ENCODE measurements at places on chromosomes 7 and 10.

GRCh38 chr7:129443612-129444011 lies 9.4 kb downstream of the STRIP2 start:
- no peak for DNase-seq

- DNase-seq: no peak
Observed at GRCh38 chr10:62021128-62021665, 119.7 kb downstream of the ARID5B start.

GRCh38 chr10:50325449-50326171 lies 74.3 kb upstream of the ASAH2 start:
- DNase-seq: no peak

DNA sequence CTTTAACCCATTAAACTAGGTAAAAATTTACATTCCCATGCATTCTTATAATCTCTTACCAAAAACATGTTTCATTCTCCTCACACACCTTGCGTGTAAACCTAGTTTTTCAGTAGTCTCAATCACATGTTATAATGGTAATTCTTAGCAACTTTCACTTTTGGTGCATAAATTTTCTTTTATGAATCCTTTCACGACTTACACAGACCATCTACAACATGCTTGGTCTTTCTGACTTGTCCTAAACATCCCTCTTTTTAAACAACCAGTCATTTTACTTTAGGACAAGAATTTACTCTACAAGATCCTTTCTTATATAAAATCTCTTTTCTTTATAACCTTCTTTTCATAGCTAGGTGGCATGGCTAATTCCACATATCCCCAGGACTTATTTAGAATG lies 25.8 kb downstream of the FBXL13 start:
- DNase-seq: no peak

GRCh38 chr10:77898323-77899079 lies 28.1 kb downstream of the DLG5 start:
- no peak for DNase-seq

- no peak for DNase-seq
Observed at GRCh38 chr7:14125998-14126397, 136.5 kb upstream of the ETV1 start.

DNA sequence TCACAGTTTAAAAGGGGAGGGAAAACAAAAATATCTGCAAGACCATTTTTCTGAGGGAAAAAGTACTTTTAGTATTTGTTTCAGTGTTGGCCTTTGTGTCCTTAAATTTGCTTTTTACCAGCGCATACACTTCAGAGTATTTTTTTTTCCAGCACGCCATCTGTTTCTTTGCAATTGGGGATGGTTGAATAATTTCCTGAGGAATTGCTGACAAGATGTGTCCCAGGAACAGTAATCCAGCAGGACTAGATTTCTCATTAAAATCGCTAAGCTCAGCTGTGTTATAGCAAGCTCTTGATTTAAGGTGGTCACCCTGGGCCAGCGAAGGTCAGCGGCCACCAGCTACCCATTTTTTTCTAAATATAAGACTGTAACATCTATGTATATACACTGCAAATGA lies 156.9 kb upstream of the RHOBTB1 start:
- no peak for DNase-seq

DNA sequence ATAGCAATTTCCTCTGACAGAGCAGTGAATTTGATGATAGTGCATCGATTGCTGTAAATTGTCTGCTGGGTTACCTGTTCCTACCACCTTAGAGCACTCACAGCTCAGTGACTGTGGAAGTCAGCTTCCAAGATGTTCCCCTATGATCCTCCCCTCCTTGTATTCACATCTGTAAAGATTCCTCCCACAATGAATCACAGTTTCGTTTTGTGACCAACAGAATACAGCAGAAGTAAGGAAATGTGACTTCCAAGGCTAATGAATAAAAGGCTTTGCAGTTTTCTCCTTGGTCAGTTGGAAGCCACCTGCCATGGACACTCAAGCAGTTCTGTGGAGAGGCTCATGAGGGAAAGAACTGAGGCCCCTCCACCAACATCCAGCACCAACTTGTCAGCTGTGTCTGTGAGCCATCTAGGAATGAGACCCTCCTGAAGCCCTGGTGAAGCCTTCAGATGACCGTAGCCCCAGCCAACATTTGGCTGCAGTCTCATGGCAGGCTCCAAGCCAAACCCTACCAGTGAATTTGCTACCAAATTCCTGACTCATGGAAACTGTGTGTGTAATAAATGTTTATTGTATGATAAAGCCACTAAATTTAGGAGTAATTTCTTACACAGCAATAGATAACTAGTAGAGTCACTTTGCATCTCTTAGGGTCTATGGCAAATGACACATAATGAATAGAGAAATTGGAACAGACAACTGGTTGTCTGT lies 309.5 kb upstream of the NPVF start:
- no peak for DNase-seq

GRCh38 chr7:25012254-25012653 lies 32.3 kb upstream of the OSBPL3 start:
- no peak for DNase-seq

DNA sequence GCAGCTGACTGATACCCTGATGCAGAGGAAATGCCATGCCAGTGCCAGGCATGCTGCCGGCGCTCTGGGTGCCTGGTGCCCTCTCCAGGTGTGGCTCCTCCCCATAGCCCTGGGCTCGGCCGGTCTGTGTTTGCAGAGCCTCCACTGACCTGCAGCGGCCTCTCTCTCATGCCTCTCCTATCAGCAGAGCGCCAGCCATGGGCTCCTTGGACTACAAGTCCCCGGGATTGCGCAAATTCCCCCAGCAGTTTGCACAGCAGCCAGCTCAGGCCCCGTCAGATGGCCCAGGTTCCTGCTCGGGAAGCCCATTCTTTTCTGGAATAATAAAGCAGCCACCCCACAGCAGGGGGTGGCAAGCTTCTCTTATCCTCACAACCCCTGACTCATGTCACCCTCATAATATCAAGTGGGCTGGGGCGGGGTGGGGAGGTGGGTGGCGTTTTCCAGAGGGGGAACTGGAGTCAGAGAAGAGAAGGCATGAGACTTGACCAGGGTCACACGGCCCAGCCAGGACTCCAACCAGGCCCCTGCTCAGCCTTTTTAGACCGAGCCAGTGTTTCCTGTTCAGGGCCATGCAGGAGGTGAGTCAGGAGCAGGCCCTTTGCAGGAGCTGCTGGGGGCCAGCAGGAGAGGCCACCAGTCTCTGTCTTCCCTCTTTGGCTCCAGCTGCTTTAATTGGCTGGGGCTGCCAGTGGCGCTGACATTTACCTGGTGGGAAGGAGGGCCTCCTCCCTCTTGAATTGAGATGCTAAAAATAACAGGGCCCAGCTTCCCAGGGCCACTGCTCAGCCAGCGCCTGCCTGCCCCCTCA lies 58.6 kb downstream of the ZMIZ1 start:
- no peak for DNase-seq

DNA sequence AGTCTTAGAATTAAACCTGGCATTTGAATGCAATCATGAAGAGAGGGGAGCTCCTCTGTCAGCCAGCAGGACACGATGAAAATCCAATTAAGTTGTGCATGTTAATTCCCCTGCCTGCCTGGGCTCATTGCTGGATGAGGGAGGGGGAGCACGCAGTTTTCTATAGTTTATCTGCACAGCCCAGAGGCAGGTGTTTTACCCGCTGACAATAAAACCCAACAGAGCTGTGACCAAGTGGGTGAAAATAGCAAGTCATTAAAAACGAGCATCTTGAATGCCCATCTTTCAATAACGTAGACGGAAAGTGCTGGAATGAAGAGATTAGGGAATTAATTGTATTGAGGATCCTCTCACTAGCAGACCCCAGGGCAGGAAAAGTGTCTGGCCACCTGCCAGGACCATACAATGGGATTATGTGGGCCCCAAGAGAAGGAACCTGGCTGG lies 100.1 kb upstream of the FAM20C start:
- DNase-seq: no peak

DNA sequence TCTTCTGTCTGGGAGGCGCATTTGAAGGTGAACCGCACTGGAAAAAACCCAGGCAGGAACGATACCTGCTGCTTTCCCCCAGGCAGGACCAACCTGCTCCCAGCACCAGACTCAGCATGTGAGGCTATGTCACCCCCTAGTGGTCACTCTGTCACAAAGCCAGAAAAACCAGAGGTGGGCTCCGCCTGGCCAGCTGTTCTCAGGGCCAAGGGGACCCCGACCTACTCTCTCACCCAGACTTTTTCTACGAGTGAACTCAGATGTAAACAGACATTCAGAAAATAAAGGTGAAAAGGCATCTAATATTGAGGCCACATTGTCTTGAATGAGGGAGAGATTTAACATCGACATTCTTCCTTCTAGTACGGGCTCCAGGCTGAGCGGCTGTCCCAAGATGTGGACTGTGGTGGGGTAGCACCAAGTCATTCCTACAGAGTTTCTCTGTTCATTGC lies 117.3 kb downstream of the PRKAG2 start:
- no peak for DNase-seq

DNA sequence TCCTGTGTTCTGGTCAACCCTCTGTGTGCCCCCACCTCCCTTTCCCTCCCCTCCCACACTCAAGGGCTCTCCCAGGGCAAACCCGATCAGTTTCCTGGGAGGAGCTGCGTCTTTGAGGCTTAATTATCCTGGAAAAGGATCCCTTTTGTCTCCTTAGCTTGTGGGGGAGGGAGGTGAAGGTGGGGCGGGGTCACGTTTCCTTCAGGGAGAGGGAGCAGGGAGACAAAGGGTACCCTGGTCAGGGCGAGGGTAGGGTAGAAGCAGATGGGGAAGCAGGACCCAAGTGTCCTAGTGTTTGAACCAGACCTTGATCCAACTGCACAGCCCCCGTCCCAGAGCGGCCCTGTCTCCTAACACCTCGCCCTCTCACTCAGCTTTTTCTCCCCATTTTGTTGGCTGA lies 90.1 kb downstream of the HIF1AN start:
- no peak for DNase-seq

- no peak for DNase-seq
Observed at GRCh38 chr7:115097175-115097671, 175.3 kb downstream of the MDFIC start.

DNA sequence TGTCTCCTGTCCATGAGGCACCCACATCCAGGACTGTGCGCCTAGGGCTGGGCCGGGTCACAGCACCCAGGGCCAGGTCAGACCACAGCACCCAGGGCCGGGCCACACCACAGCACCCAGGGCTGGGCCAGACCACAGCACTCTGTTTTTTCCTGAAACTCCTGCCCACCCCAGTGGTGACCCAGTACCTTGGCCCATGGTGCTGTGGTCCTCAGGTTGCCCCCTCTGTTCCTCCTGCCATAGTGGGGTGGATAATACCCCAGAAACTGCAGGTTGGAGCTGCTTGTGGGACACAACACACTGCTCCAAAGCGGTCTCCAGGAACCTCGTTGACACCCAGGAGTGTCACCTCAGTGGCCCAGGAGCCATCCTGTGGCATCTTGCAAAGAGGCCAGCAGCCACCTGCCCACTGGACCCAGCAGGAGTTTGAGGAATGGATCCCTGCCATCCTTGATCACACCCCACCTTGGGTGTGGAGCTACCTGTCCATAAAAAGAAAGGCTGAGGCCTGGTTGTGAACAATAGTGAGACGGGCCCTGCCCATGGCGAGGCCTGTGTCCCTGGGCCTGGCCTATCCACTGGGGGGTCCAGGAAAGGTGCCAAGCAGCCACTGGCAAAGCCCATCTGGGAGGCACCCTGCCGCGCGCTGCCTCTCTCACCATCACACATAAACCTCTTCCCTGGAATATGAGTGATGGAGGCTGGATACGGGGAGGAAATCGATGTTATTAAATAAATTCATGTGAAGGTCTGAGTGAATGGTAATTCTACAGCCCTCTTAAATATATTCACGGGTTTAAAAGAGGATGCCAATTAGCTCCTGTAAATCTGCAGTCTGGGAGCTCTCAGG lies 89.0 kb downstream of the NKX6-2 start:
- DNase-seq: no peak

DNA sequence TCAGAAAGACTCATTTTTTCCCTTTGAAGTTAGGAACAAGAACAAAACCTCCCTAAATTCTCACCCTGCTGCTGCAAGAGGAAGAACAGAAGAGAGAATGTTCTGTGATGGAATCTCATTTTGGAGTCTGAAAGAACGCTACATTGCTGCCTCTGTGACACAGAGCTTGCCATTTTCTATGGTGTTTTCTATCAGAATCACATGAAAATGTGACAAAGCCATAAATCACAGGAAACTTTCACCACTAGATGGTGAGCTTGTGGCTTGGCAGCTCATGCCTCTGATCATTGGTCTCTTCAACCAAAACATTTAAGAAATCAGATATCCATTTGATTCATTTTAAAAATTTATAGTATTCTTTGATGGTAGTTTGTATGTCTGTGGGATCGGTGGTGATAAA lies 82.9 kb downstream of the CADPS2 start:
- no peak for DNase-seq

- DNase-seq: no peak
Observed at GRCh38 chr10:4456776-4457175, 369.2 kb upstream of the AKR1E2 start.

GRCh38 chr7:15922002-15922401 lies 235.5 kb upstream of the MEOX2 start:
- no peak for DNase-seq

DNA sequence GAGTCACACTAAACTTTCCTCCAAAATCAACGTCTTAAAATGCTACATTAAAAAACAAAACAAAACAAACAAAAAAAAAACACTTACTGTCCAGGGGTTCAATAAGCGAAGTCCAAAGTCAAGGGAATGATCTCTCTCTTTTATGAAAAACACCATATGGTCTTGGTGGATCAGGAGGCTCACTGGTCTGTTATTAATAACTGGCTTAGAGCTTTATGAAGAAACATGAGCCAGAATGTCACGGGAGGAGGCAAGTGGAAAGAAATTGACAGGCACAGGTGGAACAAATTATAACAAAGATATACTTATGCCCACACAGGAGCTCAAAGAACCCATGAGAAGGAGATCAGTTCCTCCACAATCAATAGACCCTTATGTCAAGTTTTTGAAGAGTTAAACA lies at the start of gene MRLN:
MRLN (minus strand) TSS at position 189 of the 400 bp plus-strand sequence.
- no peak for DNase-seq

DNA sequence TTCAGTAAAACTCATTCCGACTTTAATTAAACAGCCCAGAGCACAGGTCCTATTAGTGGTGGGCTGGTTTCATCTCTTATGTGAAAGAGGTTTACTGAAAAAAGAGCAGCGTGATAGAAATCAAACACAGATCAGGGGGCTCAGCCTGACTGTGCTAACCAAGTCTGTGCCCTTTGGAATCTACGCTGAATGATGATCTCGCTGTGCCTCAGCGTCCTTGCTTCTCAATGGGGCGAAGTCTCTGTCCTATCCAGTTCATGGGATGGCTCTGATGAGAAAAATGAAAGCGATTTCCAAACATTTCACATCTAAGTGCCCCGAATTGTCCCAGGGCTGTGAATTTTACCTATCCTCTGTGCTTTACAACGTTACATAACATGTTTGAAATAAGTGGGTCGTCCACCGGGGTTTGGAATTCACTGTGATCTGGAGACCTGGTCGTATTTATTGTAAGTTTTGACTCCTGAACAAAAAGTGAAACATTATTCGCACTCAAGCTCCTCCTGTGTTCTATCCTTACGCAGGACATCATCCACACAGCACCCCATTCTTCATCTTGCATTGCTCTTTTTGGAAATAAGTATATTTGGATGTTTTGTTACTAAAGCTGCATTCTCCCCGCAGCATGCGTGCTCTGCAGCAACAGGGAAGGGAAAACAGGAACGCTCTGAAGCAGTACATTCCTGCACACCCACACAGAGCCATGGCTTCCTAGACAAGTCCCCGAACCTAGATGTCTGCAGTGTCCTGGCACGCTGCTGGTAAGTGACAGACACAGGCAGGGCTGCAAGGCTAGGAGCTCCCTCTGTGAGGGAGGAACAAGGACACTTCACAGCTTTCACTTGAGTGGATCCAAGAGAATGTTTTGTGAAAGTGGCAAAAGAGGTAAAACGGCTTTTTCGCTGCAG lies 83.5 kb downstream of the SLC37A3 start:
- DNase-seq: no peak

- DNase-seq: no peak
Observed at GRCh38 chr7:50782375-50783208, at the start of gene GRB10. Gene GRB10, minus strand, starts transcription at chr7:50782896. Its CDS starts 50,574 bp downstream, at chr7:50732322.

Measured in stimulated activated CD4-positive, alpha-beta T cell treated with anti-CD3 and anti-CD28 coated beads, Interleukin-1b, Interleukin-23, amount 100 ng/mL, for 1 hour (primary cell).